ENCODE measurements at places on chromosomes 5 and 9.
A peak's percentile ranks its signal among the peaks of the same experiment; 100 is the strongest.

GRCh38 chr5:12274236-12274635 is 370.0 kb upstream of the CTNND2 start:
- DNase-seq: no peak

- DNase-seq: no peak
These were observed 67.9 kb downstream of the KIAA1958 start for GRCh38 chr9:112554516-112554915.

DNA sequence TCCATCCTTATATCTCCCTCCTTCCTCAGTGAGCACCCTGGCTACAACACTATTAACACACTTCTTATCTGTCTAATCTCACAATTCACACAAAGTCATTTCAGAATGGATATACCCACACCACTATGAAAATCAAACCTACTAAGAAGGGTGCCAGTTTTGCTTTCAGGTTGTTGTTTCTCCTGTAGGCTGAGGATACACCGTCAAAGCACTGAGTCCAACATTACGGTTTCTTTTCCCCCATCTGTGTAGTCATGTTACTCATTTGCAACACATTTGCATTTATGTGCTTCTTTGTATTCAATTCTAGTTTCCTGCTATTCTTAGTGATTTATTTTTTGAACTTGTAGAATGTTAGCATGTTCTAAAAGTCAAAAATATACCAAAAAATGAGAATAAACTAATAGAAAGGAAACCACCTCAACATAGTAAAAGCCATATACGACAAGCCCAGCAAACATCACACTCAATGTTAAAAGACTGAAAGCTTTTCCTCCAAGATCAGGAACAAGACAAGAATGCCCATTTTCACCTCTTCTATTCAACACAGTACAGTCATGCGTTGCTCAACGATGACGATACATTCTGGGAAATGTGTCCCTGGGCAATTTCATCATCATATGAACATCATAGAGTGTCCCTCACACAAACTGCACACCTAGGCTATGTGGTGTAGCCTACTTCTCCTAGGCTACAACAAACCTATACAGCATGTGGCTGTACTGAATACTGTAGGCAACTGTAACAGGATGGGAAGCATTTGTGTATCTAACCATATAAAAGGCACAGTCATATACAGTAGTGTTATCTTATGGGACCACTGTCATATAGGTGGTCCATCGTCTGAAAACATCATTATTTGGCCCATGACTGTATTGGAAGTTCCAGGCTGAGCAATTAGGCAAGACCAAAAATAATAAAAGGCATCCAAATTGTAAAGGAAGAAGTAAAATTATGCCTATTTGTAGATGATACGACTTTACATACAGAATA is 6.3 kb downstream of the ROR2 start:
- DNase-seq: no peak

DNA sequence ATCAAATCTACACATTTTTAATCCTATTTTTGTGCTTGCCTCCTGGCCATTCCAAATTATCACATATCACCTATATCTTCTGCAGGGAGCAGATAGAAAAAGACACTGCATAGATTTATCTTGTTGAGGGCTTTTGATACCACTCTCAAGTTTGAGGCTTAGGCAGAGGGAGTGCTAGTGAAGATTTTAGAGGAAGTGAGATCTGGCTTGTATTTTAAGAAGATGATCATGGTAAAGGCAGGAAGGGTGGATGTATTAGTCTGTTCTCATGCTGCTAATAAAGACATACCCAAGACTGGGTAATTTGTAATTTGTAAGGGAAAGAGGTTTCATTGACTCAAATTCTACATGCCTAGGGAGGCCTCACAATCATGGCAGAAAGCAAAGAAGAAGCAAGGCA is 220.9 kb upstream of the TUT7 start:
- no peak for DNase-seq

DNA sequence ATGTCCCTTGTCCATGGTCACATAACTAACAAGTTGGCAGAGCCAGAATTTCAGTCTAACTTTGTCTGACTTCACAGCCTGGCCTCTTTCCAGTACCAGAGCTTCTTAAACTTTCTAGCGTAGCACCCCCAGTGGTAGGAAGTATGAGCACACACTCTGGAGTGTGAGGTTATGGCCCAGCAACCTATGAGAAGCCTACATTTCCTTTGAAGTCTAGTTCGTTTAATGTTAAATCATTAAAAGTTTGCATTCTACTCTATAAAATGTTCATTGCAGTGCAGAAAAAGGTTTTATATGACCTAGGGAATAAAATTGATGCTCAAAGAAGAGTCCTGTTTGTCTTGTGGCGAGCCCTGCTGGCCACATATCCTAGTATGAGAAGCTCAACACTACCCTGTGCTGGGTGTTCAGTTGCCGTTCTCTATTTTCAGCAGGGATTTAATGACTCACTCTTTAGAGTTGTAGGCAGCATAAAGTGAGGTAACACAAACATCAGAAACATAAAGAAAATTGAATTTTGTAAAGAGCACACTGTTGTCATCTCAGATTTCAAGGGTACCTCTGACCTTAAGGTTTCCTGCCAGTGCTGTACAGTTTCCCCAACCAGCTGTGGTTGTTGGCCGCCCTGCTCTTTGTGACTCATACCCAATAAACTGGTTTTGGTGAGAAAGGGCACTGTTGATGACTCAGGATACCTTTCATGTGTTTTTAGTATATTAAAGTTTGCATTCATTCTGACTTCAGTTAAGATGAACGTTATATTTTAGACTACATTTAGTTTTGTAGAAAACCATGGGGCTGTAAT is 14.3 kb downstream of the MCCC2 start:
- peak; percentile 63 for DNase-seq

DNA sequence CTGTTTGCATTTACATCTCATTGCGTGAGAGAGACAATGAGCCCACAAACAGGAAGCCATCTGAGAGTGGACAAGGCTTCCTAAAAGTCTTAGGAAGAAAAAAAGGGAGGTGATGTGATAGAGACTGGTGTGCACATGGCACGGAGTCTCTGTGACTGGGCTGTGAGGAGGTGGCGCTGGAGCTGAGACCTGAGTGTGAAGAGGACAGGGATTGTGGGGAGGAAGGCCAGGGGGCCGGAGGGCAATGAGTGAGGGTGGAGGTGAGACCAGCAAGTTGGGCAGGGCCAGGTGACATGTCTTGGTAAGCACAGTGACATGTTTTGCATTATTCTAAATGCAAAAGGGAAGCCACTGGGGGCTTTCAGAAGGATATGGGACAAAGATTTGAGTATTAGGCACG is 45.0 kb downstream of the TSPAN17 start:
- DNase-seq: no peak

Data from common myeloid progenitor, CD34-positive (primary cell).